ENCODE measurements at places on chromosomes 12 and 14.

- DNase-seq = no peak
These were observed 59.5 kb upstream of the TMX1 start for GRCh38 chr14:51180577-51180976.

- no peak for DNase-seq
These were observed 10.1 kb downstream of the FGF6 start for GRCh38 chr12:4435537-4435936.

DNA sequence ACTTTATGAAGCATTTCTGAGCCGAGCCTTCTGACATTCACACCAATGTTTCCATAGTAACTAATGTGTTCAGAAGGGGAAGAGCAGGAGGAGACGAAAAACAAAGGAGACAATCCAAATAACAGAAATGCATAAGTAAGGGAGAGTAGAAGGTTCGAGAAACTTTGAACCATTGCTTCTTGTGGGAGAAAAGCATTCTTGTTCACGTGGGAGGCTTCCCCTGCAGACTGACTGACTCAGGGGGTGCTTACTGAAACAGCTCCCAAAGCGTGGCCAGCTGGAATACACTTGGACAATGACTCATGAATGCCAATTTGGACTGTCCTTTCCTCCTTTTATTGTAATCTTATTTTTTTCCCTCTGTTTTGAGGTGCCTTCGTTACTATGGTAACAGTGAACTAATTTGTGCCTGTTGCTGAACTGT, 73.9 kb downstream of the NEDD1 start:
- DNase-seq = no peak

- no peak for DNase-seq
These were observed 342.5 kb downstream of the EMP1 start for GRCh38 chr12:13539051-13539450.

DNA sequence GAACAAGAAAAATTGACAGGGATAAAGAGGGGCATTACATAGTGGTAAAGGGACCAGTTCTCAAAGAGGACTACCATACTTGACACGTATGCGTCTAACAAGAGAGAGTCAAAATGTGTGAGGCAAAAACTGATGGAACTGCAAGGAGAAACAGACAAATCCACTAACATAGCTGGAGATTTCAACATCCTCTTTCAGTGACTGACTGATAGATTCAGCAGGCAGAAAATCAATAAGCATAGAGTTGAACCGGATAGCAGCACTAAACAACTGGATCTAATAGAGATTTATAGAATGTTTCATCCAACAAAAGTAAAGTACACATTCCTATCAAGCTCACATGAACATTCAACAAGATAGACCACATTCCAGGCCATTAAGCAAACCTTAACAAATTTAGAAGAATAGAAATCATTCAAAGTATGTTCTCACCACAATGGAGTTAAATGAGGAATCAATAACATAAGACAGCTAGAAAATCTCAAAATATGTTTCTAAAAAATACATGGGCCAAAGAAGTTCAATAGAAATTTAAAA, 16.1 kb upstream of the CRACR2A start:
- no peak for DNase-seq

- DNase-seq = no peak
These were observed 2.0 kb downstream of the ADCY6 start for GRCh38 chr12:48786591-48787544.

GRCh38 chr14:65117769-65118745, 15.7 kb upstream of the MAX start:
- DNase-seq = no peak

DNA sequence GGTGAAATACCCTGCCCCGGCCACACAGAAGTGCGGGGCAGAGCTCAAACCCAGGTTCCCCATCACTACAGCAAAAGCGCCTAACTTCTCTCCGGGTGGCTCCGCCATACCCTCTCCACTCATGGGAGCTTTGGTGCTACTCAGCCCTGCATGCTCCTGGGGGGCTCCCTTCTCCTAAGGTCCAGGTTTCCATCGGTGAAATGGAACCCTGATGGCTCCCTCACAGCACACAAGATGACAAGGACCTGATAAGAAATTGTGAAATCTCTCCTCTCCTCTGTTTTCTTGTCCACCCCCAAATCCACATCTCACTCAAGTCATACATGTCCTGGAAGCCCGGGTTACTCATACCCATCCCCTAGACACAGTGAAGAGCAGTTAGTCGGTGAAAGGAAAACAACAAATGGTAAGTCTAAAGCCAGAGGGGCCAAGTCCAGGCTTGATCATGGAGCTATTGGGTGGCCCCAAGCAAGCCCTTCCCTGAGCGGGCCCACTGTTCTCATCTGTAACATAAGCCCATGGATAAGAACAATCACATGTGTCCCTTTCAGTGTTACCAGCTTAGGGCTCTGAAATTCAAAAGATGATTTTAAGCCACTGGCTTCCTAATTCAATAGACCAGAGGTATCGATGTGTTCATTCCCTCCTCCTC, 317.5 kb downstream of the BCL11B start:
- DNase-seq = no peak

- DNase-seq = no peak
These were observed 154.2 kb upstream of the PRMT8 start for GRCh38 chr12:3336606-3337311.

GRCh38 chr14:44361083-44361482, 146.0 kb downstream of the FSCB start:
- DNase-seq = no peak

DNA sequence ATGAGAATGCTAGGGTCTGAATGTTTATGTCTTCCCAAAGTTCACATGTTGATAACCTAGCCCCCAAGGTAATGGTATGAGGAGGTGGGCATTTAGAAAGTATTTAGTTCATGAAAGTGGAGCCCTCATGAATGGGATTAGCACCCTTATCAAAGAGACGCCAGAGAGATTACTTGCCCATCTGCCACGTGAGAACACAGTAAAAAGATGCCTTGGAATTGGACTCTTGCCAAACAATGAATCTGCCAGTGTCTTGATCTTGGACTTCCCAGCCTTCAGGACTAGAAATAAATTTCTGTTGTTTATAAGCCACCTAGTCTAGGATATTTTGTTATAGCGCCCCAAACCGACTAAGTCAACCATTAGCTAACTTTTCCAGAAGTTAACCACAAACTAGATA, 92.0 kb upstream of the SLC38A4 start:
- no peak for DNase-seq

GRCh38 chr12:89179983-89180382, 172.3 kb downstream of the DUSP6 start:
- no peak for DNase-seq

DNA sequence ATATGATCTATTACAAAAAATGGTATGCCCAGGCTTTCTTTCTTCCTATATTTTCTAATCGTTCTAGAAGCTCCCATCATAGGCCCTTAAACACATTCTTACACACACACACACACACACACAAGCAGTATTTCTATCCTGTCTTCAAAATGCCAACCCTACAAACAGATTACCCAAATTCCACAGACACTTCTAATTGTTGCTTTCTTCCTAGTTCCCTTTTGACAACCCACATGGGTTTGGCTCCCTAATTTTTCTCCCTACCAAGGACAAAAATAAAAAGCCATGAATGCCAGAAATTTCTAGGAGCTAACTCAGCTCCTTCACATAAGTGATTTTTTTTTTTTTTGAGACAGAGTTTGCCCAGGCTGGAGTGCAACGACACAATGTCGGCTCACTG, 60.3 kb upstream of the NTF3 start:
- no peak for DNase-seq

DNA sequence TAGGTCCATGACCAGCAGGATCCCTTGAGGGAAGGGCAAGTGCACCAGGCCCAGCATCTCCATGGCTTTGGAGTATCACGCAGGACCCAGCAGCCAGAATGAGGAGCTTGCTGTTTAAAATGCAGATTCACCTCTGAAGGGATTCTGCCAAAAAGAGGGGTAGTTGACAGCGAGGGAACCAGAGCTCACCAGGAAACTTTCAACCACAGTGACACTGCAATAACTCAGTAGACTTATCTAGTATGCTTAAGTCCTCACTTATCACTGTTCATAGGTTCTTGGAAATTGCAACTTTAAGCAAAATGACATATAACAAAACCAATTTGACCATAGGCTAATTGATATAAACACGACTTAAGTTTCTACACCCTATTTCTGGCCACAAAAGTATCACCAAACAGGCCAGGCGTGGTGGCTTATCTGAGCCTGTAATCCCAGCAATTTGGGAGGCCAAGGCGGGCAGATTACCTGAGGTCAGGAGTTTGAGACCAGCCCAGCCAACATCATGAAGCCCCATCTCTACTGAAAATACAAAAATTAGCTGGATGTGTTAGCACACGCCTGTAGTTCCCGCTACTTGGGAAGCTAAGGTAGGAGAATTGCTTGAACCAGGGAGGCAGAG, 21.4 kb upstream of the CKAP4 start:
- peak; percentile 23 for DNase-seq

- DNase-seq = no peak
These were observed 71.8 kb downstream of the ZNF664 start for GRCh38 chr12:124044809-124045321.

Data from GDM1 (cell line).